ENCODE measurements at places on chromosomes 13 and 19.
A peak's percentile ranks its signal among the peaks of the same experiment; 100 is the strongest.

GRCh38 chr13:33471204-33471603, 185.6 kb upstream of the STARD13 start:
- no peak for DNase-seq

DNA sequence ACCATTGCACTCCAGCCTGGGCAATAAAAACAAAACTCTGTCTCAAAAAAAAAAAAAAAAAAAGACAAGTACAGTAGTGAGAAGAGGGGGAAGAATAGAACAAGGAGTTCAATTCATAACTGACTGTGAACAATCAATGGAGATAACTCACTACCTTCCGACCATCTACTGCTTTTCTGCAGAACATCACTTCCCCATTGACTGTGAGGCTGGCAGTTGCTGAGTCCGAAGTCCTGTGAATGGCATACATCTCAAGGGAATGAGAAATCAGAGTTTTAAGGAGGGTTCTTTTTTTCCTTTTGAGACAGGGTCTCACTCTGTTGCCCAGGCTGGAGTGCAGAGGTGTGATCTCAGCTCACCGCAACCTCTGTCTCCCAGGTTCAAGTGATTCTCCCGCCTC, 11.2 kb downstream of the ZNF565 start:
- no peak for DNase-seq

DNA sequence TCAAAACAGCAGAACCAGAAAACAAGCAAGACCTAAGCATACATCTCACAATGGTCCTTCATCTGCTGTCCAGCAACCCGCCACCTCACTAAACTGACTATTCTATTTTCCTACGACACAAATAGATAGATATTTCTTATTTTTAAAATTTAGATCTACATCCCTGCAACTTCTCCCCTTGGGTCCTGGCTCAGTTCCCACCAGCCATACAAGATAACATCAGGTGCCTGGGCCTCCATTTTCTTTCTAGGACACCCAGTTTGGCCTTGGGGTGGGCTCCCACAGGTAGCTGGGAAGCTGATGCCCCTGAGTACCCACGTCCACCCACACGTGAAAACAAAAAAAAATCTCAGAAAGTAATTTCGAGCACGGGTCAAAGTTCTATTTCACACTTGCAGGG, 47.6 kb downstream of the TGDS start:
- no peak for DNase-seq

DNA sequence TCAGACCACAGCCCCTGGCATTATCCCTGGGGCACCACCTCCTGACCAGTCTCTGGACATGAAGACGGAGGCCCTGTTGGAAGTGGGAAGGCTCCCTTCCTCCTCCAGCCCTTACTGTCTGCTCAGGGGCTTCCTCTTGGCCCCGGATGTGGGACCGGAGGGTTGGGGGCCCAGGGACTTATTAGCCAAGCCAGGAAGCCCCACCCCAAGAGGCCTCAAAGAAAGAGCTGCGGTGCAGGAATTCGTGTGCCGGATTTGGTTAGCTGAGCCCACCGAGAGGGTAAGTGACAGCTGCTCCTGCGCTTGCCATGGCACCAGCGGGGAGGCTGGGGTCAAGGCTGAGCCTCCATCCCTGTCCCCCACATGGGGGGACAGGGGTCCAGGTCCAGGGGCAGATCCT, at the start of gene RETN:
Gene RETN (plus strand): TSS at position 208 of the 400 bp plus-strand sequence. CDS start 278 bp downstream, outside the sequence.
- no peak for DNase-seq

- DNase-seq = no peak
Observed at GRCh38 chr19:9850235-9850959, 15.3 kb downstream of the PIN1 start.

GRCh38 chr13:109669234-109669612, 117.2 kb downstream of the IRS2 start:
- DNase-seq = no peak

GRCh38 chr19:34675250-34675649, 1.7 kb downstream of the SCGB2B2 start:
- DNase-seq = no peak

DNA sequence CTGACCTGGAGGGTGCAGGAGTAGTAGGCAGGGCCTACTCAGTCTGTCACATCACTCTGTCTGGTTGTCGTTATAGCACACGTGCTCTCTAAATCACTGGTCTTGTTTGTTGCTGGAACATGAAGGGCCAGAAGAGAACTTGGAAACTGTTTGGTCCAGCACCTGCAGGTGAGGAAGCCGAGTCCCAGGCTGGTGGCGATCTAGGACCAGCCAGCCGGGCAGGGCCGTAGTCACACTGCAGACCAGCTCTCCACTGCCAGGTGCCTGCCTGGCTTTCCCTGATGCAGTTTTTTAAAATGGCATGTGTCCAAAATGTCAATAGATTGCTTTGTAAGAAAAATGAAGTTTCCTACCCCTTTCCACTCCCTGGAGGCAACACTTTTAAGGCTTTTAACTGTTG, 53.7 kb downstream of the GGACT start:
- DNase-seq = no peak

- DNase-seq = peak; percentile 89
Observed at GRCh38 chr19:51441410-51442390, 16.6 kb downstream of the SIGLEC8 start.

DNA sequence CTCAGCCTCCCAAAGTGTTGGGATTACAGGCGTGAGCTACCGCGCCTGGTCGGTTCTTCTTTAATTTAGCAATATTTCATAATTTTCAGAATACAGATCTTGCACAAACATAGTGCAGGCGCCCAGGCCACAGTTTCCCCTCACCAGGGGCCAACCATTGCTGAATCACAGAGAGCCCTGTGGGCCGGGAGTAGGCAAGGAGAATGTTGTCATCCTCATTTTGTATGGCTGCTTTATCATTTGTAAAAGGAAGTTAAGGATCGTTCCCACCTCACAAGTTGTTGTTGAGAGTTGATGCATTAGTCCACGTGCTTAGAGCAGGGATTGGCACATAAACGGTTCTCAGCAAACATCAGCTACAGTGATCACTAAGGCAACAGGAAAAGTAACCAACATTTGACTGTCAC, 30.2 kb downstream of the MEIS3 start:
- peak; percentile 94 for DNase-seq

- no peak for DNase-seq
Observed at GRCh38 chr13:40910324-40911050, 108.6 kb downstream of the ELF1 start.
